COR-L47 (cell line): ENCODE measurements at places on chromosomes 12 and 14.
A peak's percentile ranks its signal among the peaks of the same experiment; 100 is the strongest.

DNA sequence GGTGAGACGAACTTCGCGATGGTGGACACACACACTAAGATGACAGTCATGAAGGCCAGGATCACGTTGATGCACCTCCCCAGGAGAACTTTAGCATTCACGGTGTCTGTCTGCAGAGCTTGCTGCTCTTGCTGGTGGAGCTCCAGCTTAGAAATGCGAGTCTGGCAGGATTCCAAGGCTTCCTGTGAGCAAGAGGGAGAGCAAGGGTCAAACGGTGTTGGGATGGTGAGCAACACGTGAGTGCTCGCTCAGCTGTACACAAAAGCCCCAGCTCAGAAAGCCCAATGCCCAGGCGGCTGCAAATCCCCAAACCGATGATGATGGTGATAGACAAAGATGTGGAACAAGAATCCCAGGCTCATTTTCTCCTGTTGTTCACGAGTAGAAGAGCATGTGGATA is 78.8 kb downstream of the TMCC3 start:
- peak; percentile 64 for DNase-seq

DNA sequence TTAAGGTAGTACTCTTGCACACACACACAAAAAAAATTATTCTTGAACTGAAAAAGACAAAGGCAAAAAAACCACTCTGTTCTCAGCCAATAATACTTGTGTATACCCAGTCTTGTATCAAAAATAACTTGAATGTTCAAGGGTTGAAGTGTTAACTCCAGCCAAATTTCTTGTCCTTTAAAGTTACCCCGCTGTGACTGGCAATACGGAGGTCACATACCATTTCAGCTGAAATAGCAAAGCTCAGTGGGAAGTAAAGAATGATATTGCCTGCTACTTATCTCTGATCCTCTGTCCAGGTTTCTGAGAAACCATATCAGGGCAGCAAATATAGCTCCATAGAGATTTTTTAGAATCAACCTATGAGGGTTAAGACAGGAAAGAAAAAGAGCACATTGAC is 167.4 kb downstream of the C12orf50 start:
- DNase-seq = no peak

- DNase-seq = no peak
These were observed 74.7 kb downstream of the NUAK1 start for GRCh38 chr12:106063826-106064720.

DNA sequence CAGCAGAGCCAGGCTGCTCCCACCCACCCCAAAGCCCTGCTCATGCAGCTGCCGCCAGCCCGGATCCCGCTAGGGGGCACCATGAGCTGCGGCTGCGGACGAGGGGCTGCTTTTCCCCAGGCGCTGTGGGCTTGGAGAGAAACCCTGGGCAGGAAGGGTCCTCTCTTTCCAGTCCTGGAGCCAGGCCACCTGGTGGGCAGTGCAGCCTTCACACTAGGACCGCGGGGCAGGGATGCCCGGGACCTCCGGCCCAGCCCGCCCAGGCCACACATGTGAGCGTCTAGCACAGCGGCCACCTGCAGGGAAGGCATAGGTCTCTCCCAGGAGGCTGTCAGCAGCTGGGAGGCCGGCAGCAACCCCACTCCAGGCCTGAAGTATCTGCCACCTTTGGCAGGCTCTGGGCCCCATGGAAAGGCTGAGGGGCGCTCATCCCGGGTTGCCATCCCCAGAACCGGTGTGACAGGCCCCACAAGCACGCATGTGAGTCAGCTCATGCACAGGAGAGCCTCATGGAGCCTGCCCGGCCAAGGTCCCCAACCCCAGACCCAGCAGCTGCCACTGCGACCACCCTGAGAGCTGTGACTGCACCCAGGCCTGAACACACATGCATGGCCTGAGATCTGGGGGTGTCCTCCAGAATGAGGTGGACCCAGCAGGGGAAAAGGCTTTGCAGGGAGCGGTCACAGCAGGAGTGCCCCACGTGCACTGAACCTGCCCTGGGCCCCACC is 280.0 kb upstream of the RTL1 start:
- no peak for DNase-seq

GRCh38 chr12:5403411-5403810 is 28.5 kb upstream of the NTF3 start:
- no peak for DNase-seq

DNA sequence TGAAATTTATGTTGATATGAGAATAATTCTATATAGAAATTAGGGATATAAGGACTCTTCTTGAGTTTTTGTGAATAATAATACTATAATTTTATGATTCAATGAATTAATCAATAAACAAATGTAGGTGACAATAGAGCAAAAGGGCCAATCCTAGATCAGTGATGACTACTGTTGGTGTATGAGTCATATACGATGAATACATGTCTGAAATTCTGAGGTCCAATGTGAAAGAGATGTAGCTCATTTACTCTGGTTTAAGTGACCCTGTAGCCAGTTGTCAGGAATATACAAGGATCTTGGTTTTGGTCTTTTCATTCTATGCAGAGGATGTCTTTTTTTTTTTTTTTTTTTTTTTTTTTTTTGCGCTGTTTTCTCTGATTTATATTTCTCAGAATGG is 72.1 kb upstream of the RTL1 start:
- no peak for DNase-seq

GRCh38 chr14:32662211-32662610 is 276.5 kb upstream of the NPAS3 start:
- DNase-seq = no peak

DNA sequence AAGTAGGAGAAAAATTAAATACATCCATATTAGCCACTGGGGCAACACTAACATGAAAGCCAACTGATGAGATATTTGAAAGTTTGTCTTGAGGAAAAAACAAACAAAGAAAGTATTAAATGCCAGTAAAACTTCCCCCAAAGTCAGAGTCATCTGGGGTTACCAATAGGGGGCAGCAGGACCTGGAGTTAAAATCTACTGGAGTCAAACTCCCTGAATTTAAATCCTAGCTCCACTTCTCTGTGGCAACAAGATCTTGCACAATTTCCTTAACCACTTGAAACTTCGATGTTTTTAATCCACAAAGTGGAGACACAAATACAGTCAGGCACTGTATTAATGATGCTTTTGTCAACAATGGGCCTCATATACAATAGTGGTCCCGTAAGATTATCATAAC is 14.4 kb downstream of the PLEKHG7 start:
- DNase-seq = no peak

DNA sequence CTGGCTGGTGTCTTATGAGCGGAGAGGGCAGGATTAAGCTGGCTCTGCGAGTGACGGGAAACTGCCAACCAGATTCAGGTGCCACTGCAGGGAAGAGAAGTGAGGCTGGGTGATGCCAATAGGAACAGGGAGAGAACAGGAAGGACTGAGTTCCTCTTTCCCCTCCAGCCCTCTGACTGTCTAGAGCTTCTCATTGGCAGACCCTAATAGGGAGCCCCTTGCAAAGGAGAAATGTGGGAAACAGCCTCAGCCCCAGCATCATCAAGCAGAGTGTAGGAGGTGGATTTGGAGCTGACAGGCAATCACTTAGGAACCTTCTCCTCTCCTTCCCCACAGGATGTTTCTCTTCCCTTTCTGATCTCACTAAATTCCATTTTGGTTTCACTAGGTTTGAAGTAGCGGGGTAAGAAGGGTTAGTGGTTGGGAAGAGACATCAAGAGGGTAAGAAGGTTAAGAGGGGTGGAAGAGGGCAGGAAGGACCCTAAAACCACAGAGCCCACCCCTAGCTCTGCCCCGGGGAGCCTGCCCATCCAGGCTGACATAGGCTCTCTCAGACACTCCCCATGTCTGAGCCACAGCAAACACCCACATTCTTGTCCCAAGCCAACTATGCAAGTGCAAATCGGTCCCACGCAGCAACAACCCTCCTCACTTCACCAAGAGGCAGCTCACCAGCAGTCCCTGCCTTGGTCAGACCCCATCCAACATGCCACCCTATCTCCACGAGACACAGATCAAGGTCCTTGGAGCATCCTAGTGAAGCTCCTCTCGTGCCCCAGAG is 111.1 kb downstream of the STAB2 start:
- DNase-seq = no peak

- DNase-seq = no peak
These were observed 24.0 kb downstream of the TTC9 start for GRCh38 chr14:70665448-70666360.

DNA sequence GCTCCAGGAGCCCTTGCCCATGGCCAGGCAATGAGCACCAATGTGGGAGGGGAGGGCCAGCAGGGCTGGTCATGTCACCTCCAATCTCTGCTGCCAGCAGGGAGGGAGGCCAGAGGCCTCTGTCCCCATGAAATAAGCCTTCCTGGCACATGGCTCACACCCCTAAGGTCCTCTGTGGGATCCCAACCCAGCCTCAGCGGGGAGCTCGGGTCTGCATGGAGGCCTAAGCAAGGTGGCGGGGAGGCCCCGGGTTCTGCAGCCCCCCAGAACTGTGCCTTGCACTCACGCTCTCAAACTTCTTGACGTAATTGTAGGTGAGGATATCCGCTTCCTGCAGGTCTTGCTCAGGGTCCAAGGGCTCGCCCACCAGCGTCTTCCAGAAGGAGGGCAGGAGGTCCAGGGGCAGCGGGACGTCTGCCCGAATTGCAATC is 41.7 kb downstream of the TRAFD1 start:
- DNase-seq = no peak

- no peak for DNase-seq
These were observed 249.2 kb downstream of the TRHDE start for GRCh38 chr12:72521326-72521725.

DNA sequence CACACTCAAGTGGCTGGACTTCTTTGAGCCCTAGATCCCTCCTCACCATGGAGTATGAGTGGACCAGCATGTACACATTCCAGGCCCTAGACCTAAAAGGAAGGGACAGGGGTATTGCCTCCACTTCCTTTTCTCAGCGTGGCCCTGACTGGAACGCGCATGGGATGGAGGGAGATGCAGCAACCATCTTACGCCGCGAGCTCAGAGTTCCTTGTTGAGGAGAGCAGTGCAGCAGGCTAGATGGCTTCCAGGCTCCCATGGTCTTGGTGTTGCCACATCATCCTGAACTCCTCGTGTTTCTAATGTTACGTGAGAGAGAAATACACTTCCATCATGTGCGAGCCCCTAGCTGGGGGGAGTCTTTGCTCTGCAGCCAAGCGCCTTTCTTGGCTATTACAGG is 61.8 kb upstream of the DIO3 start:
- DNase-seq = no peak

DNA sequence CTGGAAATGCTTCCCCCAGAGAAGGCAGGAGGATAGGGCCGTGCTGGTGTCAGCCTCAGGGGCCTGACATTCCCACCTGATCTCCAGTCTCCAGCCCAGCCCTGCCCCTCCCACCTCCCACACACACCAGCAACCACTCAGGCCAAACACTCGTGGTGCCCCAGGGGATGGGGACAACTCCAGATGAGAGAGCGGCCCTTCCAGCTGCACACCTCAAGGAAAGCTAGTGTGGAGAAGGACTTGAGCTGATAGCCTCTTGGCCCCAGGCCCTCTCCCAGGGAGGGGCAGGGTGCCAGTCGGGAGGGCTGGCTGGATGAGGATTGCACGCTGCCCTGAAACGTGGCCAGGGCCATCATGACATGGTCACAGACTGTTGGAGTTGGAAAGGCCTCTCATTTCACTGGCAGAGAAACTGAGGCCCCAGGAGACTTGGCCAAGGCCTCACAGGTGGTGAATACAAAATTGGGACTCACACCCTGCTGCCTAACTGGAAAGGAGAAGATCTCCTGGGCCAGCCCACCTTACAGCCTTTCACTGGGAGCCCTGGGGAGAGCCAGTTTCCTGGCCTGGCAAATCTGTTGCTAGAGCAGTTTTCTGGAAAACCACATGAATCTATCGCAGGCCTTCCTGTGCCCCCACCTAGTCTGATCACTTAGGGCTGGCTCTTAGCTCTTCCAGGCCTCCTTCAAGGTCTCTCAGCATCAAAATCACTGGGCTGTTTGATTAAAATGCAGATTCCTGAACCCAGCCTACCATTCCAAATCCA is 52.1 kb downstream of the IRF2BPL start:
- DNase-seq = no peak

- no peak for DNase-seq
These were observed 29.5 kb upstream of the RPLP0 start for GRCh38 chr12:120230326-120230973.

DNA sequence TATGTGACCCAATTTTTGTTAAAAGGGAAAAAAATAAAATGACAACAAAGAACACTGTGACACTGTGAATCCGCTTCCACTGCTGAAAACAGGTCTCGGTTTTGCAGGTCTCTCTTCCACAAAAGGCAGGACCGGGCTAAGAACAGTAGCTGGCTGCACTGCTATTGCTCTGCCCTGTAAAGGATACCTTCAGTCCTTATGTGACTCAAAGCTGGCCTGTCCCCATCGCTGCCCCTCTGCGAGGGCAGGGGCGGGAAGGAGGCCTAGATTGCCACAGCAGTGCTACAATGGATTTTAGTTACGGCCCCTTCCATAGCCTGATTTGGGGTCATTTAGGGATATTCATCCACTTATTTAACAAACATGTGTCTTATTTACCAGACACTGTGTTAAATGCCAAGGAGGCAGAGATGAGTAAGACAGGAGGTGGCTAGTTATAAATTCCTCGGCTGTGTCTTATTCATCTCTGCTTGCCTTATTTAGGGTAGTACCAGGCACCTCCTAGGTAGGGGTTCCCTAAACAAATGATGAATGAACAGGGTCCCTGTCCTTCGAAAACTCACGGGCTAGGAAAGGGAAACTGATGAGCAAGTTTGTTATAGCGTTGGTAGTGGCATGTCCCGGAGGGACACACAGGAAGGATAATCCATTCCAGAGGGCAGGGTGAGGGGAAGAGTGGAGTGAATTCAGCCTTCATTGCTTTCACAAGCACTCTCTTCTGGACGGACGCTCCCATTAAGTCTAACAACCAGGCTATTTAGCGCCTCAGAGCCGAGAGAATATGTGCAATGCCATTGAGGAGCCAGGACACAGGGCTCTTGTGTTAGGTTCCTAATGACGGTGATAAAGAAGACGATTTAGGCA is 73.3 kb downstream of the EID3 start:
- DNase-seq = no peak

GRCh38 chr14:50366589-50366988 is 30.1 kb downstream of the CDKL1 start:
- no peak for DNase-seq

DNA sequence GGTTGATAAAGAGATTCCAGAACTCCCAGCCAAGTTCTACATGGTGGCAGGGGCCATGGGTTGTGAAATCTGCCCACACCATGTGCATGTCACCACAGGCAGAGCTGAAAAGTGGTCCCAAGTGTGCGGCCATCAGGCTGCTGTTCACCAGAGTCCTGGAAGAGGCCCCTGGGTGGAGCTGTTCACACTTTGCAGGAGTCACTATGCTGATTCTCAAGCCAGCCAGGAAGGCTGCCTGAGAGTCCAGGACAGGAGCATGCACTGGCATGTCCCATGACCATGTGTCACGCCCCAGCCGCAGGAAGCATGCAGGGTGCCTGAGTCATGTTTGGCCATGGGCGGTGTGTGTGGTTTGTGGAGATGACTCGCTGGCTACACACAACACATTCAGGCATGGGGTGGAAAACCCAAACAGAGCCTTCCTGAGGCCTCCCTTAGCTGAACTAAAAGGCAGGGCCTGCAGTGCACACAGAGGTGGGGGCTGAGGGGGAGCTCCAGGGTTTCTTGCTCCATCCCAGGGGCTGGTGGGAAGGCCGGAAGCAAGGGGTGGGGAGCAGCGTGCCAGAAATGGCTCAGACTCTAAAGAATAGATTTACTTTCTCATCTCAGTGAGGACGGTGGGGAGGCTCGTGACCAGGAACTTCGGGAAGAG is 19.4 kb downstream of the ABCB9 start:
- DNase-seq = no peak
